ENCODE measurements at places on chromosomes 2 and 18.

- DNase-seq: no peak
These were observed 6.4 kb upstream of the XDH start for GRCh38 chr2:31420936-31421335.

DNA sequence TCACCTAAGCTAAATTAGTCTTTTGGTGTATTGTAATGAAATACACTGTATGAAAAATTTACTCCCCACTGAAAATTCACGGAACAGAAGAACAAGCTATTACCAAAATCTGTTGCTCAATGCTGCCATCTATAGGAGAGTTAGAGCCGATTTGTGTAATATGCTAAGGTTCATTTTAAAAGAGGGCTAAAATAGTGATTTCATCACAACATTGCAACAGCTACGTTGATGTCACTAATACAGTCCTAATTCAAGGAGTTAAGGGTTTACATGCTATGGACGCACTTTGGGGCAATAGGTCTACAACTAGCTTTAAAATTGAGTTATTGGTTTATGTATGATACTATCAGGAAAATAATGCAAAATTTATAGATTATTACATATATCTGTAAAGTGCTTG is 3.0 kb upstream of the IRS1 start:
- DNase-seq: no peak

DNA sequence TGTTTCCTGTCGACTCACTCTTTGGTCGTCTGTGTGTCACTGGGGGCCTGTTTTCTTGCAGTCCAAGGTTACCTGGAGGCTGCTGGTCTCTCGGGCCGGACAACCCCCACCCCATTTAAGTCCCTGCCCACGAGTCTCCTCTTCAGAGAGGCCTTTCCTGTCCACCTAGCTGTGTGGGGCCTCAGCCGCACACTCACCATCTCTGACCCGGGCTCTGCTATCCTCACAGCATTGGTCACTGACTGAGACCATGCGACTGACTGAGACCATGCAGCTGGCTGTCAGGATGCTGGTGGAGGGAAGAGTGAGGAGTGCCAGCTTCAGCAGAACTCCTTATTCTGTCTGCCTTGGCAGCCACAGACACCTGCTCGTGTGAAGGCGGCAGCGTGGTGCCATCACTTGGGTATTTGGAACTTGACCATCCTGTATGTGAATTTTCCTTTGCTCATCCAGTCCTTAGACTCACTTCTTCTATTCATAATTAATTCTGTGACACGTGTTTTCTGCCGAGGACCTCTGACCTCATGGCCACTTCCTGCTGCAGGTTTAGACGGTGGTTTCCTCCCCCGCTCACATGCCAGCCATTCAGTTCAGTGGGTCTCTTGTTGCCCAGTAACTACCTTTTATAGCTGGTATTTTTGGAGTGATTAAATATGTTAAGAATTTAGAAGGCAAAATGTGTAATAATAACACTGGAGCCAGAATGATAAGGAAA is 47.5 kb upstream of the ASB1 start:
- no peak for DNase-seq

GRCh38 chr2:236369661-236370062 is 105.5 kb upstream of the ASB18 start:
- no peak for DNase-seq

DNA sequence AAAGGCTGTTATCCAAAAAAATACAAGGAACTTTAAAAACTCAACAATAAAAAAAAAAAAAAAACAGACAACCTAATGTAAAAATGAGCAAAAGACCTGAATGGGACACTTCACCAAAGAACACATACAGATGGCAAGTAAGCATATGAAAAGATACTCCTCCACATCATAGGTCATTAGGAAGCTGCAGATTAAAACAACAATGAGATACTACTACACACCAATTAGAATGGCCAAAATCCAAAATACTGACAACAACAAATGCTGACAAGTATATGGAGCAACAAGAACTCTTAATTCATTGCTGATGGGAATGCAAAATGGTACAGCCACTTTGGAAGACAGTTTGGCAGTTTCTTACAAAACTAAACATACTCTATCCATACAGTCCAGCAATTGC is 84.2 kb downstream of the DYNC1I2 start:
- DNase-seq: no peak

DNA sequence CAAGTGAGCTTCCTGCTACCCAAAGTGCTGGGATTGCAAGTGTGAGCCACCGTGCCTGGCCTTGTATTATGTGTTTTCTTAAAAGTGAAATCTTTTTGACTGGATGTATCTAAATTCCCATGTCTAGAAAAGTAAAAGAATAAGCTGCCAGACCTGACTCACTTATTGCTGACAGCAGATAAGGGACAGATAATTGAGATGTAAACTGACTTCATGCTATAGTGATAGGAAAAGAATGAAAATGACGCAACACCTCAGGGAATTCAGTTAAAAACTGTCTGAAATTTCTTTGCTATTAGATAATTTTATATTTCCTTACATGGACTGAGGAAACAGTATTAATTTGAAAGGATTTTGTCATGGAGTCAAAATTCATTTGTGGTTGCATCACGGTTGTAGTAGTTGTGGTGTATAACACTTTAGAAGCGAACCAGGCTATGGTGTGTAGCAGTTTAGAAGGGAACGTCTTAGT is 19.4 kb downstream of the TTC27 start:
- DNase-seq: no peak

- DNase-seq: no peak
These were observed 108.9 kb downstream of the SATB2 start for GRCh38 chr2:199348871-199349270.

GRCh38 chr18:58674863-58675472 is 3.7 kb downstream of the MALT1 start:
- DNase-seq: no peak

DNA sequence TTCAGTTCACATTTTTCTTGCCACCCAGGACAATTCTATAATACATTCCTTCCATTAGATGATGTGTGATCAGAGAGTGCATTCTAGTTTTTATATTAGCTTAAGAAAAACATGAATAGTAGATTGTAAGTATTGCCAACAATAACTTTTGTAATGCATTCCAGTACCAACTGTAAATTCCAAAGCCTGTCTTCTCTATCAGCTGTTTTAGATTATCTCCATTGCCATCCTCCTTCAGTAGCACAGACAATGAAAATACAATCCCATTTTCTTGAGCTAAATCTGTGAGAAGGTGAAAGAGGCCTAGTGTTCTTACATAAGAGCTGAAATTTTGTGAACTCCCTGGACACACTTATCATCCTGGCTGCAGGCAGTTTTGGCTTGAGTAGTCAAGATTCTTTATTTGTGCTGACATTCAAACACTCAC is 103.9 kb downstream of the CCBE1 start:
- no peak for DNase-seq

- DNase-seq: no peak
These were observed 470.9 kb downstream of the MBD2 start for GRCh38 chr18:53753601-53754000.

DNA sequence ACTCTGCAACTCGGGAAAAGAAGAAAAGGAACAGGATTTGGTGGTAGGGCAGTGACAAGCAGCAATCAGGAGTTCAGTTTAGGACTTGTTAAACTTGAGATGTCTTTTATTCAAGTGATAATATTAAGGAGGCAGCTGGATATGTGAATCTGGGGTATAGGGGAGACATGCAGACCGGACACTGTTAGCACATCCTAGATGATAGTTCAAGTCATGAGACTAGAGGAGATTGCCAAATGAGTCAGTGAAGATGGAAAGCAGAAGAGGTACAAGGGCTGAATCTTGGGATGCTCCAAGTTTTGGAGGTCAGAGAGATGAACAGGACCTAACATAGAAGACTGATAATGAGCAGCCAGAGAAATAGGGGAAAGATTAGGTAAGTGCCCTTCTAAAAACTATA is 69.5 kb upstream of the PSME4 start:
- DNase-seq: no peak

GRCh38 chr18:12060182-12060870 is 33.3 kb upstream of the ANKRD62 start:
- no peak for DNase-seq

- DNase-seq: no peak
These were observed 594.0 kb downstream of the ERBB4 start for GRCh38 chr2:211944572-211944971.

- no peak for DNase-seq
These were observed 50.1 kb downstream of the CCDC74A start for GRCh38 chr2:131577812-131578211.

GRCh38 chr2:76194031-76194775 is 483.5 kb upstream of the GCFC2 start:
- no peak for DNase-seq

GRCh38 chr2:55976681-55977080 is 53.1 kb upstream of the EFEMP1 start:
- DNase-seq: no peak

DNA sequence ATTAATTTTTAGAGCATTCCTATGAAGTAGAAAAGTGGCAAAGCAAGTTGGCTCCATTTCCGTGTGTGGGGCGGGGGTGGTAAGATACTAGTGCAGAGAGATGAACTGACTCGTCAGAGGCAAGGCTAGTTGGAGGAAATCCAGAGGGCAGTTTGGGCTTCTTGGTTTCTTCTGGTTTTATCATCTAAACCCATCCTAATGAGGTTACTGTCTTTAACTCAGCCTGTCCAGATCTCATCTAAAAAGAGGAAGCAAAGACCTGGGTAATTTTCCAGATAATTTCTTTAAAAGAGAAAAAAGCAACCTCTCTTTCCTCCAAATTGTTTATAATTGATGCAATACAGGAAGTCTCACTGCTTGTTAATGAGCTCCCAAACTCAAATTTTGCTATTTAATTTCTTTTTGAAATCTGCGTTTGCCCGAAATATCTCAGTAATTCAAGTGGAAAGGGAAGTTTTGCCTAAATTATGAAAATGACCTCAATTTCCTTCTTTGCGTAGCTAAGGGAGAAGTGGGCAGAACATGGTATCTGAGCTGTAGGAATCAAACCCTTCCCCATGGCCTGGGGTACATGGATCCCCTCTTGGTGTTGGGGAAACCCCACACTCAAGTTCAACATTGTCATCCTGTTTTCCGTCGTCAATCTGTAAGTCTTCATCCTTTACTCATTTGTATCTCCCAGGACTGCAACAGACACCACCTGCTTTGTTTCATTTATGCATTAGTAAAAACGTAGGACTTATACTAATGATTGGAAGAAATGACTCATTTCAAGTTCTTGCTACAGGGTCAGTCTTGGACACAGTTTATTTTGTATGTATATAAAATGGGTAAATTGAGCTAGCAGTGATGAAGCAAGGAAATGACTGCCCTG is 89.1 kb upstream of the KLF7 start:
- DNase-seq: no peak

Data from stimulated activated CD4-positive, alpha-beta T cell treated with anti-CD3 and anti-CD28 coated beads, Interleukin-4, amount 100 ng/mL, for 4 hours (primary cell).